ENCODE measurements at places on chromosomes 5 and 9.

- no peak for DNase-seq
These were observed 264.7 kb upstream of the NR4A3 start for GRCh38 chr9:99556998-99557397.

DNA sequence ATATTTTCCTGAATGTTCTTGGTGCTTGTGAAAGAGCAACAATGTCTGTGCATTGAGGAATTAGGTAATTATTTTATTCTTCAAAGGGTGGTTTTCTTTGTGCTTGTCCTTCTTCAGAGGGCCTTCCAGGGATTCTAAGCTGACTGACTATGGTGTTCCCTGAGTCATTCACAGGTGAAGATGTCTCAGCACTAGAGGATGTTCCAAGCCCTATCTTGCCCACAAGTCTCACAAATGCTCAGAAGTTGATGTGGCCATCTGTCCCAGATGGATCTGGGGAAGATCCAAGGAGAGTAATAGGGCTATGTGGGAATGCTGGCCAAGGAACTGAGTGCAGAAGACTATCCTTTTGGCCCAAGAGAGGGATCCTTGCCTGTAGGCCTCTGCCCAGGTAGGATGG is 120.9 kb downstream of the ADAMTSL1 start:
- DNase-seq = no peak

- DNase-seq = no peak
These were observed 106.5 kb downstream of the BNC2 start for GRCh38 chr9:16763946-16764345.

DNA sequence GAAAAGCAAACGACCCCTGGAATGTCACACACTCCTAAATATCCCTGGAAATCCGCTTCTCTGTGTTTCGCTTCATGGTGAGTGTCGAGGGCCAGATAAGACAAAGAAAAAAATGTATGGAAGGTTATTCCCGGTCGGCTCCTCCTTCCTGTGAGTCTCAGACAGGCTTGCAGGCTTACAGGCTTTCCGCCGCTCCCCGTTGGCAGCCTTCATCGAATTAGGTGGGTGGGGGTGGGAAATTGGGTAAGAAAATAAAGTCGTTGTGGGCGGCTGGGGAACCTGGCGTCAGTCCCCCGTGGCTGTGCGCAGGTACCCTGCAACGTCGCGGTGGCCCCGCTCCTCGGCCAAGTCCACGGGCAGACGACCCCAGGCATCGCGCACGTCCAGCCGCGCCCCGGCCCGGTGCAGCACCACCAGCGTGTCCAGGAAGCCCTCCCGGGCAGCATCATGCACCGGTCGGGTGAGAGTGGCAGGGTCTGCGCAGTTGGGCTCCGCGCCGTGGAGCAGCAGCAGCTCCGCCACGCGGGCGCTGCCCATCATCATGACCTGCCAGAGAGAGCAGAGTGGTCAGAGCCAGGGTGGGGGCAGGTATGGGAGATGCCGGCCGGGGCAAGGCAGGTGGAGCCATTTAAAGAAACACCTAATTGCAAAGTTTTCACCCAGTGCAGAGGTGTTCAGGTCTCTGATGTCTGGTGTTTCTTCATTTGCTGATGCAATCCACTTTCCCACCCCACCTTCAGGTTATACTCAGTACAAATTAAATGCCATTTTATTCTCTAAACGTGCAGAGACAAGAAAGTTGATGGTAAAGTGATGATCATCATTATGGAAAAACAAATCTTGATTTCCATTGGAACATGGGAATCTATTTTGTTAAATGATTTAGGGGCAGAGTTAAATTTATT is 3.2 kb downstream of the CDKN2B start:
- peak; percentile 41 for DNase-seq

- DNase-seq = peak; percentile 62
These were observed 85.0 kb downstream of the HMHB1 start for GRCh38 chr5:143896966-143897365.

GRCh38 chr5:14447958-14448911 is 133.4 kb upstream of the OTULINL start:
- peak; percentile 73 for DNase-seq

DNA sequence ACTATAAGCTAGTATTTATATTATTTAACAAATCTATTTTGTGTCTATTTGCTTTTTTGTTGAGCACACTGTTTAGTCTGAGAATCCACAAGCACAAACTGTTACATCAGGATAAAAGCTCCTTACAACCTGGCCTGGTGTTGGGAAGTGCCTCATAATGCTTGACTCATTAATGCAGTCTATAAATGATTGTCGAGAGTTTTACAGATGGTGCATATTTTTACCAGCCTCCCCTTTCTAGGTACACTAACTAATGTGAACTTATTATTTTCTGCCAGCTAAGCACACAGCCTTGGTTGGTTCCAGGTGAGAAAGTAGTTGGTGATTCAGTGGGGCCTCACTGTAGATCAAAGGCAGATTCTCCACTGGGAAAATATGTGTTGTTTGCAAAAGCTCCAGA is 151.0 kb upstream of the ADAMTS16 start:
- DNase-seq = no peak

DNA sequence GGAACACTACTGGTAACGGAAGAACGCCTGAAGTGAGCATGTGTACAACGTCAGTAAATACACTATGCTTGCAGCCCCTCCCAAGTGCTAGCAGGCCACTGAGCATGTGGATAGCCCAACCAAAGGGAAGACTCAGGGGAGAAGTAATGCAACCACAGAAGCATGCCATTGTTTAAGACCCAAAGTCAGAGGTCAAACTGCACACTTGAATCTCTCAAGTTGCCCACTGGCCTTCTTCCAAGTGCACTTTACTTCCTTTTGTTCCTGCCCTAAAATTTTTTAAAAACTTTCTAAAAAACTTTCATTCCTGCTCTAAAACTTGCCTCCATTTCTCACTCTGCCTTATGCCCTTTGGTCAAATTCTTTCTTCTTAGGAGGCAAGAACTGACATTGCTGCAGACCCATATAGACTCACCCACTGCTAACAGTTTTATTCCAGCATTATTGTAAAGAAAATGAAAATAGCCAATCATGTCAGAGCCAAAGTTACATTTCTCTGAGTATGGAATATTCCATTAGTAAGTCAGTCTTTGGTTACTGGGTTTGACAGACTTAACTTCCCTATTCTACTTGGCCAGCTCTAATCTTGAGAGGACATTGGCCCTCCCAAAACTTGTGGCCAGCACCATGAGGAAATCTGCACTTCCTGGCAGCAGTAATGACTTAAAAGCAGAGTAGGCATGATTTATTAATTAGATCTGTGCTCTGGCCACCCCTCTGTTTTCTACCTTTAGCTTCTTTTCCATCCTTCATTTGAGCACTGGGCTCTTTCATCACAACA is 76.9 kb downstream of the TSSK1B start:
- no peak for DNase-seq
